NCI-H460 (cell line): ENCODE measurements at places on chromosomes 16 and 17. TPM values are rescaled to one million over a fixed set of nuclear protein-coding genes. Genes with fewer than 3 reads are reported as not detected.

SSH2 gene
- total RNA-seq, result 7.6 and 8.3 TPM in 2 replicates

TBX6 gene
- total RNA-seq, result 0.30 and 0.38 TPM in 2 replicates

CCL16 gene
- total RNA-seq, result not detected in 2 replicates

TNP2 gene
- not detected in 2 replicates for total RNA-seq

SAMD14 gene
- not detected in 2 replicates for total RNA-seq

ASPHD1 gene
- 8.5 and 11.6 TPM in 2 replicates for total RNA-seq

ACSM5 gene
- not detected in 2 replicates for total RNA-seq

MNT gene
- total RNA-seq, result 8.0 and 10.1 TPM in 2 replicates

WNK4 gene
- 0.61 and 0.64 TPM in 2 replicates for total RNA-seq

NXN gene
- total RNA-seq, result 12.3 and 13.7 TPM in 2 replicates

RHBDL1 gene
- total RNA-seq, result 2.2 and 2.3 TPM in 2 replicates
